Stomach (tissue), 19 donors: ENCODE measurements at places on chromosomes 7 and 10. TPM values are rescaled to one million over a fixed set of nuclear protein-coding genes. Genes with fewer than 3 reads are reported as not detected.

The HSPA12A gene
- total RNA-seq, result 25.5 TPM

The CPA5 gene
- not detected for total RNA-seq

The PDZD7 gene
- not detected for total RNA-seq

The RSPH10B gene
- not detected for total RNA-seq

The OPN4 gene
- total RNA-seq, result not detected

The HOXA2 gene
- 0.89 TPM for total RNA-seq

The SEMA3D gene
- total RNA-seq, result 3.1 TPM

The SPDYE2 gene
- total RNA-seq, result not detected

The PITX3 gene
- not detected for total RNA-seq

The AGK gene
- total RNA-seq, result 13.9 TPM

The RNF32 gene
- 4.7 TPM for total RNA-seq

The HTR5A gene
- not detected for total RNA-seq

The ZNF365 gene
- total RNA-seq, result not detected

The NME8 gene
- 14.8 TPM for total RNA-seq

The GOLGA7B gene
- total RNA-seq, result 1.8 TPM

The CLCN1 gene
- total RNA-seq, result not detected

The GRID2IP gene
- not detected for total RNA-seq

The H2BK1 gene
- not detected for total RNA-seq

The GPR15LG gene
- total RNA-seq, result not detected

The ERVW-1 gene
- not detected for total RNA-seq
